ENCODE measurements at places on chromosomes 2 and 18.

- no peak for DNase-seq
Measured at GRCh38 chr18:70310560-70311320, 21.9 kb downstream of the SOCS6 start.

DNA sequence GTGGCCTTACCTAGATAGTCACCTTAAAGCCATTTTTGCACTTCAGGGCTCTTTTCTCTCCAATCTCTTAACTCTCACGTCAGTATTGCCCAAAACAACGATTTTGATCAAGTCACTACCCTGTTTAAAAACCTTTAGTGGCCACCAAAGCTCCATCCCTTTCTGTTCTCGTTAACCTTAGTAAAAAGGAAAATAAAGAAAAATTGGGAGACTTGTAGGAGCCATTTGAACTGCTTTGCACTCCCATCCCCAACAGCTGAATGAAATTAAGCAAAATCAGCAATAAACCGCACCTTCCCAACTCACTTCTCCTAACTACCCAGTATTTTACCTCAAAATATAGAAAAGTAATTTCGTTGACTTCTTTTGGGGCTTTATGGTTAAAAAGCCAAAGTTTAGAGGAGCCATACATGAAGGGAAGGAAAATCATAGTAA is 686 bp upstream of the ARL5A start:
- DNase-seq, result no peak

- no peak for DNase-seq
Measured at GRCh38 chr18:46754188-46754587, 2.7 kb downstream of the ST8SIA5 start.

DNA sequence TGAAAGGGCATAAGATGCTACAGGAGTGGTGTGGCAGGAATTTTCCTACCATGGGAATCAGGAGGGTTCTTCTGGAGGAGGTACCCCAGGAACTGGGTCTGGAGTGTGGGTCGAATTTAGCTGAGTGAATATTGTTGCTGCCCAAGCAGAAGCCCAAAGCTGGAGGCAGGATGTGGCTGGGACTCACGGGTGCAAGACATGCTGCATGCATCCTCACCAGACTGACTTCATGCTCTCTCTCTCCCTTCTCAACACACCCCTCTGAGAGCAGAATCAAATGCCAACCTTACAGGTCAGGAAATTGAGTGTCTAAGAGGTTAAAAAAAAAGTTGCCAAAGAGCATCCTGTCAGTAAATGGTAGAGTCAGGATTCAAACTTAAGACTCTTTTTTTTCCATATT is 78.8 kb upstream of the TTC39C start:
- no peak for DNase-seq

DNA sequence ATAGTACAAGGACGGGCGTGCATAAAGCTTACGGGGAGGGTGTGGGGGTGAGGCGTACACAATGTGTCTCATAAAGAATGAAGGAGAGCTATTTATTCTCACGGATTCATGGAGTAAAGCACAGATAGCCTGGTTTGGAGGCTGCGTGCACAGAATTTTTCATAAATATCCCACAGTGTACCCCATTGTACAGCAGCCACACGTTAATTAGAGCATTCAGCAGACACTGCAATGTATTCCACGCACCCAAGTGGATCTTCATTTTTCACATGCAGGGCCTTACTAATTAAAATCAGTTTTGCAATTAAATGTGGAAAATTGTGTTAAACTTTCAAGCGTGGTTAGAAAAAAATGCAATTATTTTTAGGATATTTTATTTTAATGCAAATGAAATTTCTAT is 227.7 kb upstream of the PXDN start:
- DNase-seq, result no peak

DNA sequence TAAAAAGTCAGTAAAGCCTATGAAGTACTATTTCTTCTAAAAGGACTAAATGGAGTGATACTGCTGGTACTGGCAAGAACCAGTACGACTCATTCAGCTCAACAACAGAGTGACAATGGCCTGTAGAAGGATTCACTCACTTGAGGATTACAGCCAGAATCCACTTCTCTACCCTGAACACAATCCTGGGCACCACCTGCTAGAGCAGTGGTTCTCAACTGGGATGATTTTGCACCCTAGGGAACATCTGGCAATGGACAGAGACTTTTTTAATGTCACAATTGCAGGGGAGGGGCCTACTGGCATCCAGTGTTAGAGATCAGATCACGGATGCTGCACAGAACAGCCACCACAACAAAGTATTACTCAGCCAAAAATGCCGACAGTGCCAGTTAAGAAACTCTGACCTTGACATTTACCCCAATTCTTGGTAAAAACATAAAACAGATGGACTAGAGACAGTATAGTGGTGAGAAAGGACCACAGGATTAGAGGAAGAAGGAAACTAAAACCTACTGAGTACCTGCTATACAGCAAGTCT is 5.0 kb downstream of the SPIRE1 start:
- DNase-seq, result no peak

DNA sequence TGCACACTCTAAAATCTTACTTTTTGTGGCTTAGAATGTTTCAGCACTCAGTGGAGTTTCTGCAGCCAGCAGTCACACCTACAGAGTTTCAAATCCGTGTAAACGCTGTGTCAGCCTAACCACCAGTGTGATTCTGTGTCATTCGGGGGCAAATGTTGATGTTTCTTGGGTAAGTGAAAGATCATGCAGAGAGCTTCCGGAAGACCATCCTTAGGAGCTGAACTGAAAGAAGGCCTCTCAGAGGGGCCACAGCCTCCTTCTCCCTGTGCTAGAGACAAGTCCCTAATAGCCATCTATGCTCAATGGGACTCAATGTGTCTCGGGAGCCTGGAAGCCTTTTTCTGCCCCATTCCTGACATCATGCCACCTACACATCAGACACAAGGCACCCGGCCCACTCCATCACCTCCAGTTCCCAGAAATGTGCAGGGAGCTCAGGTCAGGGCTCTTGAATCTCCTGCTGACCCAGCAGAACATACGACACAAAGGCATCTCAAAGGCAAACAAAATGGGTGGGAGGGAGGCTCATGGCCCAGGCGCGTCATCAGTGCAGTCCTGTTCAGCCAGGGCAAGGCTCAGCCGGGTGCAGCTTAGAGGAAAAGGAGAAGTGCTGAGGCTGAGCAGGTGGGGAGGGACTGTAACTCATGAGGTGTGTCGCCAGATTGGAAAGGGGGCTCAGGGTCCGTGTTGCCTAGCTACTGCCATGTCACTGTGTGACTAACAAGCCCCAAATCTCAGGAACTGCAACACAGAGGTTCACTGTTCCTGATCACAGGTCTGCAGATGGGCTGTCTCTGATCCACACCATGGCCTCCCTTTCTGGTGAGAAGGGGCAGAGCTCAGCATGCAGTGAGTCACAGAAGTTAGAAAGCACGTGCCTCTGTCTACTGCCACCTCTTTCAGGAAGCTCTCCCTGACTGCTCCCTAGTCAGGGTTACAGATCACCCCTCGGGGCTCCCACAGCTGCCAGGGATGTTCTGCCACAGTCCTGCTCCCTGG is 82.0 kb downstream of the SMAD7 start:
- DNase-seq, result no peak

- DNase-seq, result no peak
Measured at GRCh38 chr2:121570667-121571055, 40.0 kb downstream of the RNU4ATAC start.

GRCh38 chr2:2152451-2152850 is 178.6 kb downstream of the MYT1L start:
- DNase-seq, result no peak

- DNase-seq, result no peak
Measured at GRCh38 chr2:46718784-46719183, 196.8 kb downstream of the MCFD2 start.

DNA sequence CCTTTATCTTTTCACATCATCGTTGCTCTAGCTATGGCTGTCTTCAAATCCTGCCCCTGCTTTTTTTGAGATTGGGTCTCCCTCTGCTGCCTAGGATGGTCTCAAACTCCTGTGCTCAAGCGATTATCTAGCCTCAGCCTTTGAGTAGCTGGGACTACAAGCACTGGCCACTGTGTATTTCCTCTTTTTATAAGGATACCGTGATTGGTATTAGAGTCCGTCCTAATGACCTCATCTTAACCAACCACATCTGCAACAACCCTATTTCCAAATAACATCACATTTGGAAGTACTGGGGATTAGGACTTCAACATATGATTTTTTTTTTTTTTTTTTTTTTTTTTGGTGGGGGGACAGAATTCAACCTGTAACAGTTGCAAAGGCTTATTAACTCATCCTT is 9.1 kb downstream of the RESP18 start:
- DNase-seq, result no peak

GRCh38 chr2:237714690-237715458 is 83.7 kb upstream of the RBM44 start:
- no peak for DNase-seq

- no peak for DNase-seq
Measured at GRCh38 chr2:26195040-26195984, 22.4 kb downstream of the GAREM2 start.
